ENCODE measurements at places on chromosomes 11 and 22.

GRCh38 chr22:17537155-17537554 lies 26.1 kb upstream of the SLC25A18 start:
- DNase-seq, result no peak

- no peak for DNase-seq
These were observed 3.9 kb upstream of the IRF7 start for GRCh38 chr11:619628-620050.

- DNase-seq, result no peak
These were observed 673 bp upstream of the SHANK2 start for GRCh38 chr11:71252770-71253730.

GRCh38 chr22:39894554-39895092 lies 1.1 kb upstream of the ENTHD1 start:
- DNase-seq, result no peak

DNA sequence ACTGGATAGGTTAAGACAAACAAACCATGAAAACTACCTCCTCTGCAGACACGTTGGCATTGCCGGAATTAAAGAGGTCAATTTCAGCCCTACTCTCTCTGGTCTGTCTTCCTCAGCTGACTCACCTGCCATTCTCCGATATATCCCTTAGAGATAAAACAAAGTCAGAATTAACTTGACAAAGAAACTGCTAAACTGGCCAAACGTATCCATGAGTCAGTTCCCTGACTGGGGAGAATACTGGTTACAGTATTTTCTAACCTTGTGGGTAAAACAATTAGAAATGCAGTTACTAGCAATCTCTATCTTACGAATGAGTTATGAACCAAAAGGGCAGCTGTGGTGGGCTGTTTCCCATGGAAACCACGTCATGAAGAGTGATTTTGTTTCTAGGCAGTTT lies 96.2 kb downstream of the RDX start:
- DNase-seq, result no peak

GRCh38 chr22:31244943-31245451 lies 32.9 kb downstream of the LIMK2 start:
- no peak for DNase-seq

DNA sequence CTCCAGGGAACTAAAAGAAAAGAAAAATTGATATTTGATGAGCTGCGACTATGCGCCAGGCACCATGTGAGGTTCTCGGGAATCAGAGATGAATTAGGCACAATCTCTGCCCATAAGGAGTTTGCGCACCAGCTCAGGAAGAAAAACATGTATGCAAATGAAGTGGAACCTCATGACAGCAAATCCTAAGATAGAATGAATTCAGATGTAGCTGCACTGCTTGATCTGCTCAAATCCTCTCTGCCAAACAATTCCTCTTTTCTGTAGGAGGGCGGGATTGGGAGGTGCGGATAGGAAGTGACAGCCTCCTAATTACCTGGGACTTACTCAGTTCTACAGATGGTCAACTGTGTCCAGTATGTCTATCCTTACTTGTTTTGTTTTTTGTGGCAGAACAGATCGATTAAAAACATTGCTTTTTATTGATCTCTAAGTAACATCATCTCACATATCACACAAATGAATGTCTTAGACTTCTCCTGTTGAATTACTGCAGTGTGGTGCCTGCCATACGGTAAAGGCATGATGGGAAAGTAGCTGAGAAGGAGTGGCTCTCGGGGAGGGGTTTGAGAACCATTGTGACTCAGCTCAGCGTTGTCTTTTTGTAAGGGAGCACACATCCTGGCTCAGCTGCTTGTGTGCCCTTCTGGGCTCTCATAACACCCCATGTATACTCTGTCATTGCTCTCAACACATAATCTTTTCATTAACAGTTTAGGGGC lies 13.9 kb downstream of the CRTAM start:
- no peak for DNase-seq

DNA sequence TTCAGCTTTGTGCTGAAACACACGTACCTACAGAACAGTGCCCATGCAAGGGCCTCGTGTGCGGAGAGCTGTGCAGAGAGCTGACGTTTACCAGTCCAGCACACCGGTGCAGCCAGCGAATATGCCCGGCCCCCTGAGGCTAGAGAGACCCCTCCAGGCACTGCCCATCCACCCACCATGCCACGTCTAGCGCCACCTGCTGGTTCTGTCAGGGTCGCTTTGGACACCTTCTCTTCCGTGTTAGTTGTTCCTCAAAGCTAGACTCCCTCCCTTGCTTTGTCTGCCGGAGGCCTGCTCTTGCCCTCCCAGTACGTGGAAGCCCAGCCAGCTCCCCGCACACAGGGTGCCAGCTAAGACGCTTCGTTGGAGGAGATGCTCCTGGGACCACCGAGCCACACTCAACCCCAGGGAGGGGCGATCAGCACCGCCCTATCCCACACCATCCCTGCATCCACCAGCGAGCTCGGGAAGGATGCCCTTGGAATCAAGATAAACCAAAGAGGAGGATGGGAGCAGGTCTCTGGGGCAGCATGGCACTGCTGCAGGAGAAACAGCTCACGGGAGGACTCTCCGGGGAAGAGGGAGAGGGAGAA lies 43.4 kb downstream of the CPT1A start:
- no peak for DNase-seq

GRCh38 chr22:20245577-20246367 lies 22.3 kb downstream of the RTN4R start:
- no peak for DNase-seq

DNA sequence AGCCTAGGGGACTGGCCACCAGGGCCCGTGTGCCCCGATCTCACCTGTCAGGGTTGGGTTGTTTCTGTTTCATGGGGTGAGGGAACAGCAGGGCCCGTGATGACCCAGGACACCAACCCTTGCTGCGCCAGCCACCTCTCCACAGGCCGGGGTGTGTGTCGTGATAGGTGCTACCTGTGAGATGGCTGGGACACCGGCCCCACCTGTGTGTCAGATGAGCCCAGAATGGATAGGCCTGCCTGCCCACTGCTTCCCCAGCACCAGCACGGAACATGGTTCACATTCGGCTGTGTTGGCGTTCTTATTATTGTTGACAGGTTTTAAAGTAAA lies 7.1 kb downstream of the CLDN5 start:
- DNase-seq, result no peak

GRCh38 chr11:73237471-73238290 lies 19.6 kb downstream of the P2RY2 start:
- DNase-seq, result no peak

DNA sequence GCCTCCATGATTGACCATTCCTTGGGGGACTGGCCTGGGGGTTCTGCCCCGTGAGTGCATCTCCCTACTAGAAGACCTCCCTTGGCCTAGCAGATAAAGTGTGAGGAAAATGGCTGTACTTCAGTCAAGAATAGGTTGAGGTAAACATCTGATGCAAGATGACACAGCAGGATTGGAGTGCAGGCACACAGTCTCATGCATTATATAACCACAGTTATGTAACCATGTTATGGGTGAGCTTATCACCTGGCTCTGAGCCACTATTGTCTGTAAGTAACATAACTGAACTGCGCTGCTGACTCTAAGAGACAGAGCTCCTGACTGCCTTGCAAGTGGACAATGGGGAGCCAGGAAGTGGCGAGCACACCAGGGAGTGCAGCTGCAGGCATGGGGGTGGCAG lies 378.7 kb upstream of the ANO5 start:
- DNase-seq, result no peak

DNA sequence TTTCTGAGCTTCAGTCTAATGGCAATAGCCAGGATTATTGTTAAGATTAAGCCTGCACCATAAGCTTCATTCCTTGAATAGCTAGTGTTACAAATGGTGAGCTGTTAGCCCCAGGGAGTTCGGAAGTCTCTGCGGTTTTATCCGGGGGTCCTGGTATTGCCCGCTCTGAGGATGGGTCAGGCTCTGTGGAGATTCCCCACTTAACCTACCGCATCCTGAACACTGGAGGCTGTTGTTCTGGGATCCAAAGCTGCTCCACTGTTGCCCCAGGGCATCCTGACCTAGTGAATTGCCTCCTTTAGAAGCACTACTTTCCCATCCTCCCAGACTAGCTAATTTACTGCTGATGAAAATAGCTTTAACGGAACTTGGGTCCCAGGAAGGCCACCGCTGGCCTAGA lies 14.5 kb upstream of the PEX26 start:
- no peak for DNase-seq

- no peak for DNase-seq
These were observed 4.1 kb upstream of the STT3A start for GRCh38 chr11:125588505-125588904.

DNA sequence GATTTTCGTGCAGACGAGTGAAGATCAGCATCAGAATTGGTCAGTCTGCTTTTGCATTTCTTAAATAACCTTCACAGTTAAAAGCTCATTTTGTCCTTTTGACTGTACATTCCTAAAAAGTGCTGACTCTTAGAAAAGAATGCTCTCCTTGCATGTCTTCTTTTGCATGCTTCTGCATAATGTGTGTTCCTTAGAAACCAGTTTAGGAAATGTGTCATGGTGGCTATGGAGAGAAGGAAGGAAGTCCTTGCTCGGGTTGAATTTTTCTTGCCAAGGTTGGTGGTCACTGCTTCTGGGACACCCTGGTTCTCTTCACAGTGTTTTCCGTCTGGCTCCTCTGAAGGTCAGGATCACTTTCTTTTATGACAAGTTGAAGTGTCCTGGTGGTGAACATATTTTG lies 6.8 kb downstream of the AP2A2 start:
- no peak for DNase-seq

GRCh38 chr11:70608568-70609470 lies 210.5 kb downstream of the CTTN start:
- DNase-seq, result no peak
